ENCODE measurements at places on chromosomes 7 and 10. TPM values are rescaled to one million over a fixed set of nuclear protein-coding genes. Genes with fewer than 3 reads are reported as not detected.

Gene PNLIPRP2
- 0.09 TPM for total RNA-seq

Gene TMEM168
- 9.5 TPM for total RNA-seq

Gene PTPRE
- 3.0 TPM for total RNA-seq

Gene LEP
- total RNA-seq, result not detected

Measured in A549 treated with CpdA at 1 μM for 4 hours (cell line).